Activated CD8-positive, alpha-beta T cell treated with anti-CD3 and anti-CD28 coated beads, Interleukin-2, amount 10 ng/mL, durations not matched to agents 7 days and 5 days (primary cell): ENCODE measurements at places on chromosomes 3 and 15. TPM values are rescaled to one million over a fixed set of nuclear protein-coding genes. Genes with fewer than 3 reads are reported as not detected.

DNA sequence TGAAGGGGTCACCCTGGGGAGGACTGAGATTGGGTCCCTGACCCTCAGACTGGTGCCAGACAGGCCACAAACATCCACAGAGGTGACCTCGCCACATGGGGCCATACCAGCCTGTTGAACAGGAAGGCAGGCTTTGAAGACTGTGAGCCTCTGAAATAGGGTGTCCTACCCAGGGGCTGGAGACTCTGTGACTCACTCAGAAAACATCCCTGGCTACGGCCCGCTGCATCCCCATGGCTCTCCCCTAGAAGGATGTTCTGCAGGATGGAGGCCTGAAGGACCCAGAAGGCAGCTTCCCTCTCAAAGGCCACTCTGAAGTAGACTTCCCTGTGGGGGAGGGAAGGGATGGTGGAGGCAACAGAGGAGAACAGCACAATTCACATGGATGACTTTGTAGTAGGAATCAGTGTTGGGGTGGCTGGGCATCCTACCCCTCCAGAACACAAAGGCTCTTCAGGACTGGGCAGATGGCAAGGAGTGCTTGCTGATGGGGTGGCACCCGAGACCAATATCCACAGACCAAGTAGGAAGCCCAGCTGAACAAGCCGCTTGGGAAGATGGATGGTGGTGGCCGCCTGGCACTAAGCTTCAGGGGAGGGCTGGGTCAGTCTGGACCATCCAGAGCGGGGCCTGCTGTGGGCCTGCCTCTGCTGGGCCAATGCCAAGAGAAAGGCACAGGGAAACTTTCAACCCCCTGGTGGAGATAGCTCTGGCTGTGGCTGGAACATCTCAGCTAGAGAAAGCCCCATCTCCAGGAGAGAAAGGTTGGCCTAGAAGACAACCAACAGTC, 37.6 kb upstream of the DUSP7 start:
- DNase-seq: no peak

- DNase-seq: no peak
Measured at GRCh38 chr3:98777286-98777685, 14.1 kb downstream of the ST3GAL6 start.

DNA sequence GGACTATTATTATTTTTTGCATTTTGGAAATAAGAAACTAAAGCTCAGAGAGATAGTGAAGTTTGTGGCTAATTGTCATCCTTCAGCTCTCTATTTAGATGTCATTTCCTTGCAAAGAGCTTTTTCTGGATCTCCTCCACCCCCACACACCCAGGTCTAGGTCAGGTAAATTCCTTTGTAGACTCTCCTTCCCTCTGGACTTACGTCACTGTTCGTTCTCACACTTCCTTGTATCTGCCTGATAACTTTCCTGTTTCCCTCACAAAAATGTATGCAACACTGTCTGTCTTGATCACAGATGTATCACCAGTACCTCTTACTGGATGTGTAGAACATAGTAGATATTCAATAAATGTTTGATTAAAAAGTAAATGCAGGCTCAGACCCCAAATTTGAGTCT, 6.1 kb upstream of the MB21D2 start:
- no peak for DNase-seq

DNA sequence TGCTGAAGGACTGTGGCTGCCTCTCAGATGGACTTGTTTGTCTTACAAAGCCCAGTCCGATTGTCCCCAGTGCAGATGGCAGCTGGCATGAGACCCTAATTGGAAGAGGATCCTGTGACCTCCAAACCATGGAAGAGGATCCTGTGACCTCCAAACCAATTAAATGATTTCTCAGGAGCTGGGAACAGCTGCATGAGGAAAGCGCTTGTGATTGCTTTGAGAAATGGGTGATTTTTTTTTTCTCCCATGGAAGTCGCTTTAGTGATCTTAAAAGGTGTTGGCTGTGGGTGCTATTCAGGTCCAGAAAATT, 68.4 kb upstream of the LARS2 start:
- no peak for DNase-seq

Gene CELSR3
- total RNA-seq: 20.2 TPM
